ENCODE measurements at places on chromosomes 12 and 14. TPM values are rescaled to one million over a fixed set of nuclear protein-coding genes. Genes with fewer than 3 reads are reported as not detected.

Gene OTOGL
- 0.56 TPM for total RNA-seq

Gene SDS
- total RNA-seq, result not detected

Gene MAP3K9
- total RNA-seq, result 7.9 TPM

Gene INHBE
- 0.77 TPM for total RNA-seq

Gene ADAM21
- total RNA-seq, result not detected

DNA sequence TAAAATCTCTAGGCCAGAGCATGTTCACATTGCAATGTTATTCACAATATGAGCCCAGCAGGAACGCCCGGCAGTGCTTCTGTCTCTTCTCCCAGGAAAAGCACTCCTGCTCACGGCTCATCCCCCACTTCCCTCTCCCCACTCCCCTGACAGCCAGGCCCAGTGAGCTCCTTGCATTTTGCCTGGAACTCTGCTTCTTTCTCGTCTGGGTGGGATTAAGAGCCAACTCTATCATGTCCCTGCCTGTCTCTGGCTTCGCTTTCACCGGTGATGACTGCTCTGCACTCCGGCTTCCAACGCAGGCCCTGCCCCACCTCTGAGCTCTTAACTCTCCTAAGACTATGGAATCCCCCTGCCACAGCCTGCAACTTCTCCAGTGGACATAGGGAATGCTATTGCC lies 2.5 kb downstream of the PLEK2 start:
- no peak for DNase-seq
- H3K27ac ChIP-seq, result no peak overlapping the region
- H3K27me3 ChIP-seq, result no peaks in the 10 kb centered on the region
- no peaks in the 10 kb centered on the region for H3K4me1 ChIP-seq
- H3K4me3 ChIP-seq, result no peak overlapping the region

GRCh38 chr12:56257491-56258067 lies 605 bp downstream of the ANKRD52 start:
- peaks cover 7% of the 10 kb centered on the region for H3K4me1 ChIP-seq
- peak overlapping the region; percentile 95 for H3K4me3 ChIP-seq
- no peaks in the 10 kb centered on the region for H3K27me3 ChIP-seq
- H3K36me3 ChIP-seq, result peaks cover 15% of the 10 kb centered on the region
- DNase-seq, result no peak

DNA sequence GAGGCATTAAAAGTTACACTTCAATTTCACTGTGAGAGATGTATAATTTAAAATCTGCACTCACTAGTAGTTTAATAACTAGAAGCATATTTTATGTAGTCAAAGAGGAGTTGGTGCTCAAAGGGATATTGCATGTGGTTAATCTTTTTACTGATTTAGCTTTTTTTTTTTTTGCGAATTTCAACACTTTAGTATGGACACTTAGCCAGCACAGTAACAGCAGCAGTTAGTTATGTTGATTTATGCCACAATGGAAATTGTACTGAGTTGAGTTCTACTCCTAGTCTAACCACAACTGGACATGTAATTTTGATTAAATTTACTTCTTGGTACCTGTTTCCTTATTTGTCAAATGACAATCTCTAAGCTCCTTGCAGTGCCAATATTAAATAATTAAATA lies 104.2 kb downstream of the RERG start:
- H3K36me3 ChIP-seq, result no peaks in the 10 kb centered on the region
- H3K27ac ChIP-seq, result no peak overlapping the region
- no peak overlapping the region for H3K4me3 ChIP-seq
- no peaks in the 10 kb centered on the region for H3K4me1 ChIP-seq
- H3K27me3 ChIP-seq, result no peaks in the 10 kb centered on the region
- no peak for DNase-seq

GRCh38 chr14:73782623-73783022 lies 68.4 kb upstream of the PNMA1 start:
- DNase-seq, result no peak
- no peaks in the 10 kb centered on the region for H3K27me3 ChIP-seq
- peaks cover 56% of the 10 kb centered on the region for H3K4me1 ChIP-seq
- peaks cover 5% of the 10 kb centered on the region for H3K36me3 ChIP-seq
- peak overlapping the region; percentile 97 for H3K4me3 ChIP-seq

- no peak for DNase-seq
- H3K27ac ChIP-seq, result no peak overlapping the region
- no peaks in the 10 kb centered on the region for H3K27me3 ChIP-seq
- H3K4me3 ChIP-seq, result no peak overlapping the region
- H3K36me3 ChIP-seq, result no peaks in the 10 kb centered on the region
These were observed 172.9 kb upstream of the LRIG3 start for GRCh38 chr12:59093073-59093772.

GRCh38 chr12:132077322-132078100 lies 66.6 kb downstream of the DDX51 start:
- DNase-seq, result no peak
- H3K4me1 ChIP-seq, result peaks cover under 1% of the 10 kb centered on the region
- H3K27ac ChIP-seq, result no peak overlapping the region
- no peak overlapping the region for H3K4me3 ChIP-seq
- peaks cover 7% of the 10 kb centered on the region for H3K36me3 ChIP-seq

DNA sequence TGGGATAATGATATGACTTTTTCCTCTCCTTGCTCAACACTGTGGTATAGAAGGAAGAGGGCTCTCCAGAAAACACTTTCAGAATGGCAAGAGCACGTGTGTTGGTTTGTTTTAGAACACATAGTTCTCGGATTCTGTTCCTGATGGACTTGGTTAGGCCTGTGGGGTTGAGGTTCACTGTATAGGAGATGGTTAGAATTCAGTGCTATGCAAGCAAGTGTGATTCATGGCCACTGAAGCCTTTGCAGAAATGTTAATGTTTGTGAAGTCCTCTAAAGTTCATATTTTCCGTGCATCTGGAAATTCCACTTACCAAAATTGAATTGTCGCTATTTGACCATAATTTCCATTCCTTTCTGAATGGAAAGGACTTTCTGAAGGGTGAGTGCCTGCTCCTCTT lies 233.2 kb upstream of the DDHD1 start:
- no peak for DNase-seq
- no peaks in the 10 kb centered on the region for H3K4me1 ChIP-seq
- no peaks in the 10 kb centered on the region for H3K27me3 ChIP-seq
- no peaks in the 10 kb centered on the region for H3K36me3 ChIP-seq

GRCh38 chr14:66468778-66469367 lies 17.3 kb upstream of the CCDC196 start:
- no peaks in the 10 kb centered on the region for H3K4me1 ChIP-seq
- H3K36me3 ChIP-seq, result no peaks in the 10 kb centered on the region
- no peak for DNase-seq

GRCh38 chr14:92984082-92984788 lies 61.3 kb downstream of the CHGA start:
- H3K27ac ChIP-seq, result no peak overlapping the region
- no peak for DNase-seq

DNA sequence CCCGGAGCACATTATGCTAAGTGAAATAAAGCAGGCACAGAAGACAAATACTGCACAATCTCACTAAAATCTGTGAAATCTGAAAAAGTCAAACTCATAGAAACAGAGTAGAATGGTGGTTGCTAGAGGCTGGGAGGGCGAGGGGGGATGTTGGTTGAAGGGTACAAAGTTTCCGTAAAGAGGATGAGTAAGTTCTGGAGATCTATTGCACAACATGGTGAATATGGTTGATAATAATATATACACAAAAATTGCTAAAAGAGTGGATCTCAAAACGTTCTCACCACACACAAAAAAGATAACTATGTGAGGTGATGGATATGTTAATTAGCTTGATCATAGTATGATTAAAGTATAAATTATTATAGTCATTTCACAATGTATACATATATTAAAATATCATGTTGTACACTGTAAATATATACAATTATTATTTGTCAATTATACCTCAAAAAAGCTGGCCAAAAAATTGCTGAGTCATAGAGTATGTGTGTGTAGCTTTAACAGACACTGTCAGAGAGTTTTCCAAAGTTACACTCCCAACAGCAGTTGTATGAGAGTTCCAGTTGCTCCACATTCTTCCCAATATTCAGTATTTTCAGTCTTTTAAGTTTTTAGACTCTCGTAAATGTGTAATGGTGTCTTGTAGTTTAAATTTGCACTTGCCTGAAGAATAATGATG lies 19.3 kb upstream of the SIX1 start:
- no peak overlapping the region for H3K4me3 ChIP-seq
- no peaks in the 10 kb centered on the region for H3K27me3 ChIP-seq
- DNase-seq, result no peak
- H3K4me1 ChIP-seq, result no peaks in the 10 kb centered on the region

- no peak for DNase-seq
- peaks cover 22% of the 10 kb centered on the region for H3K4me1 ChIP-seq
- no peaks in the 10 kb centered on the region for H3K27me3 ChIP-seq
- no peaks in the 10 kb centered on the region for H3K36me3 ChIP-seq
- H3K4me3 ChIP-seq, result no peak overlapping the region
- H3K27ac ChIP-seq, result no peak overlapping the region
These were observed 24.0 kb upstream of the RIC8B start for GRCh38 chr12:106750524-106750923.

DNA sequence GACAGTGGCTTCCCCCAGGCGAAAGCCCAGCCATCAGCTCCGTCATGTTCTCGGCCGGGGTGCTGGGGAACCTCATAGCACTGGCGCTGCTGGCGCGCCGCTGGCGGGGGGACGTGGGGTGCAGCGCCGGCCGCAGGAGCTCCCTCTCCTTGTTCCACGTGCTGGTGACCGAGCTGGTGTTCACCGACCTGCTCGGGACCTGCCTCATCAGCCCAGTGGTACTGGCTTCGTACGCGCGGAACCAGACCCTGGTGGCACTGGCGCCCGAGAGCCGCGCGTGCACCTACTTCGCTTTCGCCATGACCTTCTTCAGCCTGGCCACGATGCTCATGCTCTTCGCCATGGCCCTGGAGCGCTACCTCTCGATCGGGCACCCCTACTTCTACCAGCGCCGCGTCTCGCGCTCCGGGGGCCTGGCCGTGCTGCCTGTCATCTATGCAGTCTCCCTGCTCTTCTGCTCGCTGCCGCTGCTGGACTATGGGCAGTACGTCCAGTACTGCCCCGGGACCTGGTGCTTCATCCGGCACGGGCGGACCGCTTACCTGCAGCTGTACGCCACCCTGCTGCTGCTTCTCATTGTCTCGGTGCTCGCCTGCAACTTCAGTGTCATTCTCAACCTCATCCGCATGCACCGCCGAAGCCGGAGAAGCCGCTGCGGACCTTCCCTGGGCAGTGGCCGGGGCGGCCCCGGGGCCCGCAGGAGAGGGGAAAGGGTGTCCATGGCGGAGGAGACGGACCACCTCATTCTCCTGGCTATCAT lies 663 bp downstream of the PTGER2 start:
- H3K4me3 ChIP-seq, result peak overlapping the region; percentile 54
- peaks cover 27% of the 10 kb centered on the region for H3K4me1 ChIP-seq
- no peak overlapping the region for H3K27ac ChIP-seq
- no peaks in the 10 kb centered on the region for H3K36me3 ChIP-seq
- peaks cover 25% of the 10 kb centered on the region for H3K27me3 ChIP-seq
- no peak for DNase-seq

DNA sequence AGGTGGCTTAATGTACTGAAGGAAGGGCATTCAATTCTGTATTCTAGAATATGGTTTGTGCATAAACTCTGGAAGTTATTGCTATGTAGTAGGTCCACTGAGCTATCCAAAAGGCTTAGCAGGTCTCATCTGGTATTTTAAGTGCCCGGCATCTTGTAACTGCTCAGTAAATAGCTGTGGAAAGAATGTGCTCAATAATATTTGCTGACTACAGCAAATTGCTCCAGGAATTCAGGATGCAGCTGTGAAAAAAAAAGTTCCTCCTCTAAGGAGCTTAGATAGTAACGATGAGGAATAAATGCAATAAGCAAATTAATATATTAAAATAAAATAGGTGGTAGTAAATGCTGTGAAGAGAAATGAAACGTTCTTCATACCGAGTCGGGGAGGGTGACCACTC lies 857.1 kb downstream of the AACS start:
- DNase-seq, result no peak
- H3K27ac ChIP-seq, result no peak overlapping the region
- no peaks in the 10 kb centered on the region for H3K27me3 ChIP-seq
- no peaks in the 10 kb centered on the region for H3K4me1 ChIP-seq

GRCh38 chr12:81957631-81958030 lies 198.5 kb upstream of the PPFIA2 start:
- no peaks in the 10 kb centered on the region for H3K27me3 ChIP-seq
- H3K36me3 ChIP-seq, result no peaks in the 10 kb centered on the region
- no peak overlapping the region for H3K4me3 ChIP-seq
- no peak for DNase-seq
- no peaks in the 10 kb centered on the region for H3K4me1 ChIP-seq

- no peaks in the 10 kb centered on the region for H3K4me1 ChIP-seq
- no peak overlapping the region for H3K4me3 ChIP-seq
- no peak overlapping the region for H3K27ac ChIP-seq
These were observed 396.8 kb downstream of the NUAK1 start for GRCh38 chr12:105741786-105742566.

Data from GM12878 (cell line).